NCI-H187 (cell line): ENCODE measurements at places on chromosomes 5 and 9.
A peak's percentile ranks its signal among the peaks of the same experiment; 100 is the strongest.

- DNase-seq = no peak
Observed at GRCh38 chr9:112477330-112477729, 9.3 kb upstream of the KIAA1958 start.

DNA sequence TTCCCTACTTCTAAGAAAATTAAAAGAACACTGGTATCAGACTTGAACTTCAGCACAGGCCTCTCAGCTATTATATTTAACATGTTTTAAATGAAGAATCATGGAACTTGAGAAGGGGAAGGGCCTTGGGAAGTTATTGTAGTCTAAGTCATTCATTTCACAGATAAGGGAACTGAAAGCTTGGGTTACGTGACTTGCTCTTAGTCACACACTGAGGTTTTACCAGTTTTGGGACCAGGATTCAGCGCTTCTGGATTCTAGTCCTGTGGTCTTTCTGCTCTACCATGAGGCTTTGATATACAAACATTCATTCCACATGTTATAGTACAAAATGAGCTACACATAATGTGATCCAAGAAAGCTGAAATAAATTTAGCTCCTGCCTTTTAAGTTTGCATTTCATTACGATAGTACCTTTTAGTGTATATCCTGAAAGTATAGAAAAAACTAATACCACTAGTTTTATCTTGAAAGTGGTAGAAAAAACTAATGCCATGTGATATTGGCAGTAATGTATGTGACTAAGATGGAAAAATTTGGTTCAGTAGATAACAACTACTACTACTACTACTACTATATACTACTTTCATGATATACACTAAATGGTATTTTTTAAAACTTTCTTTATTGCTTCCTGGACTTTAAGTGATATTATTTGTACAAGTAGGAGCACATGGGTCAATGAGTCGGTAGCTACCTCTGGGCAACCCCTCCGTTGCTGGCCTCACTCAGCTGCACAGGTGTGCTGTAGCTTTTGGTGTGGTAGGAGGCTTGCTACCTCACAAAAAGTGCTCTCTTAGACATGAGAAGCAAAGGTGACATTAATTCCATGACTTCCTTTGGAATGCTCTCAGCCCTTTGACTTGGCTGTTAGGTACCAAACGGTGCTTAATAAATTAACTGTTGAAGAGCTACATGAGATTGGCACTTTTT is 40.7 kb downstream of the F2RL2 start:
- no peak for DNase-seq

DNA sequence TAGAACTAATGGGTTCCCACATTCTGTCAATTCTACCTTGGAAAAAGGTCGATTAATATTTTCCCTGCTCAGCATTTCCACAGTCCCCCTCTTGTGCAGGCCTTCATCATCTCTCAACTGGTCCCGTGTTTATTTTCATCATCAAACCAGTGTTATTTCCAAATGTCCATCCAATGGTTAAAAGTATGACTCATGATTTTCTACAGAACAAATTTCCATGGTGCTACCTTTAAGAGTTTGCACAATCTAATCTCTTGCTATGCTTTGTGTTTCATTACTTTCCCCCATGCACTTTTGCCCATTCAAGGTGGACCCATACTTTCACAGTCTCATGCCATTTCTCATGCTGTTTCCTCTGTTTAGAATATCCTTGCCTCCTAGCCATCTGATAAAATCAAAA is 143.7 kb downstream of the CCDC192 start:
- no peak for DNase-seq

DNA sequence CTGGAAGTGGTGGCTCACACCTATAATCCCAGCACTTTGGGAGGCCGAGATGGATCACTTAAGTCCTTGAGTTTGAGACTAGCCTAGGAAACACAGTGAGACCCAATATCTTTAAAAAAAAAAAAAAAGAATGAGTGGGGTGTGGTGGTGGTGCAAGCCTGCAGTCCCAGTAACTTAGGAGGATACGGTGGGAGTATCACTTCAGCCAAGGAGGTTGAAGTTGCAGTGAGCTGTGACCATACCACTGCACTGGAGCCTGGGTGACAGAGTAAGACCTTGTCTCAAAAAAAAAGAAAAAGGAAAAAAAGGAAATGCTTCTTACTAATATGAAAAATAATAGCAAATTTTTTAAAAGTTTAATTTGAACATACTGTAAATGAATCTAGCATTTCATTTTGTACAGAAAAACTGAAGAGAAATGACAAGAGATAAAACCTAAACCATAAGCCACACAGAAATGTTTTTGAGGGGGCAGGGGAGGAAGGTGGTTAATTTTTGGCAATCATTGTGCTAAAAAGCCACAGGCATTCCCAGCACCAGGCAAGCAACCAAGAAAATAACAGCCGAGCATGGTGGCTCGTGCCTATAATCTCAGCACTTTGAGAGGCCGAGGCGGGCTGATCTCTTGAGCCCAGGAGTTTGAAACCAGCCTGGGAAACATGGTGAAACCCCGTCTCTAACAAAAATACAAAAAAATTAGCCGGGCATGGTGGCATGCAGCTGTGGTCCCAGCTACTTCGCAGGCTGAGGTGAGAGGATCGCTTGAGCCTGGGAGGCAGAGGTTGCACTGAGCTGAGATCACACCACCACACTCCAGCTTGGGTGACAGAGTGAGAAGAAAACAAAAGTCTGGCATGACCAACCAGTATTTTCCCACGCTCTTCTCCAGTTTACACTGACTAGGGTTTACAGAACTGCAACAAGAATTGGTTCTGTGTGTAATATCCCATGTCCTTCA is 114.5 kb upstream of the NR5A1 start:
- DNase-seq = no peak

DNA sequence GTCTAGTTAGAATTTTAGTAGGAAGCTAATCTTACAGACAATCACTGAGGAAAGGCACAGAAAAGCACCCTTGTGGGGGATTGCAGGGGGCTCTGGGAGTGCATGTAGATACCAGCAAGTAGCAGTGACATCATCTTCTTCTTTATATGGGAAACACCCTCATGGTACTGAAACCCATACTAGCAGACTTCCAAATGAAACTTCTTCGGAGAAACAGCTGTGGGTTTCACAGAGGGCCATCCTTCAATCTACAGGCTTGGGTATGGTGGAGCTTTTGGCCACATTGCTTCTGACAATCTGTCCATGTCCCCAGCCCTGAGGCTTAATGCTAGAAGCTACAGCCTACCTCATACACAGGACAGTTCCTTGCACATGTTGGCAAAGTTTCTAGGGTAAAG is 165.2 kb upstream of the NFIB start:
- no peak for DNase-seq

DNA sequence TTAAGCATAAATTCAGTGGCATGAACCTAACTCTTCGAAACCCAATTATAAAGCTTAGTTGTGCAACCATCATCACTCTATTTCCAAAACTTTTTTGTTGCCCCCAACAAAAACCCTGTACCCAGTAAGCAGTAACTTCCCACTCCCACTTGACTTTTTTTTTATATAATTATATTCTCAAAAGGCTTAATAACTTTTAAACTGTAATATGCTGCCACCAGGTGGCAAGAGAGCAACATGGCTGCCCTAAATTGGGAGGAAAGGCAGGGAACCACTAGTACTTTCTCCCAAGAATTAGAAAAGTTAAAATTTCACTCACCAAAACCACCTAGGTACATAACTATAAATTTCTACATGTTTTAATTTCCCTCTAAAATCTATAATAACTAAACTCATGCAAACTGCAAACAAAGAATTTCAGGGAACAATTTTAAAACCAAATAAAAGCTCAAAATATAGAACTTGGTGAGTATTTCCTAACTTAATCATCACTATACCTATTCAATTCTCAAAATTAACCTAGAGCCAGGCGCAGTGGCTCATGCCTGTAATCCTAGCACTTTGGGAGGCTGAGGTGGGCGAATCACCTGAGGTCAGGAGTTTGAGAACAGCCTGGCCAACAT is 50.2 kb upstream of the RNF38 start:
- no peak for DNase-seq

- DNase-seq = peak; percentile 96
Observed at GRCh38 chr5:77852514-77853352, 76.6 kb upstream of the TBCA start.

- no peak for DNase-seq
Observed at GRCh38 chr5:179768326-179769085, 25.3 kb upstream of the LTC4S start.

DNA sequence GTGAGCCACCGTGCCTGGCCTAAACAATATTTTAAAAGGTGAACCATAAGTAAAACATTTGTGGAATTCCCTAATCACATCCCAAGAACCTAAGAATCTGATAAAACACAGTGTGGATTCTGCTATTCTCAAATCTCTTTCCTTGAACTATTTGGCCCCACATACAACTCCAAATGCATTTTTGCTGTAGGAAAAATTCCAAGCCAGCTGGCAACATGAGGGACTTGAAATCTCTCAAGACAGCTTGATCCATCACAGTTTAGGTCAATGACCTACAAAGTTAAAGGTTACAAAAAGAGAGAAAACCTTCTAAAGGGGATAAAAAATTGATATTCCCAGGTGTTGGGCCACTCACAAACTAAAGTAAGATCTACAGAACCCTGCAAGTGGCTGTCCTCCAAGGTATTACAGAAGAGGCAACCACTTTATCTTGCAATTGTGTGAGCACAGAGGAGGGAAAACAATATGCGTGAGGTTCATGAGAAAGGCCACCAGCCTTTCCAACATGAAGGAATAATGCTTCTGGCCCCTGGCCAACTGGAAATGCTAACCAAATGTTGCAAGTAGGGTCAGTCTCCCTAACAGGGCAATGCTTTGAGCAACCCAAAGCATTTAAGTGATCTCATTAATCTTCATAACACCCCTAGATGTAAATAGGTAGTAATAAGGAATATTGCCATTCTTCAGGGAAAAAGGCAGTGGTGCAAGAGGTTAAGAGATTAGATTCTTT is 221.4 kb downstream of the SEMA5A start:
- no peak for DNase-seq

- no peak for DNase-seq
Observed at GRCh38 chr5:103541569-103541968, 21.0 kb downstream of the NUDT12 start.

- DNase-seq = no peak
Observed at GRCh38 chr5:127508644-127509373, 8.6 kb upstream of the PRRC1 start.

GRCh38 chr5:132530946-132531345 is 12.4 kb downstream of the IL5 start:
- no peak for DNase-seq

- DNase-seq = no peak
Observed at GRCh38 chr5:150498501-150498900, 9.4 kb upstream of the NDST1 start.

- no peak for DNase-seq
Observed at GRCh38 chr9:113648048-113648447, 184.5 kb downstream of the RGS3 start.

- no peak for DNase-seq
Observed at GRCh38 chr9:82880336-82881050, 182.4 kb downstream of the RASEF start.

DNA sequence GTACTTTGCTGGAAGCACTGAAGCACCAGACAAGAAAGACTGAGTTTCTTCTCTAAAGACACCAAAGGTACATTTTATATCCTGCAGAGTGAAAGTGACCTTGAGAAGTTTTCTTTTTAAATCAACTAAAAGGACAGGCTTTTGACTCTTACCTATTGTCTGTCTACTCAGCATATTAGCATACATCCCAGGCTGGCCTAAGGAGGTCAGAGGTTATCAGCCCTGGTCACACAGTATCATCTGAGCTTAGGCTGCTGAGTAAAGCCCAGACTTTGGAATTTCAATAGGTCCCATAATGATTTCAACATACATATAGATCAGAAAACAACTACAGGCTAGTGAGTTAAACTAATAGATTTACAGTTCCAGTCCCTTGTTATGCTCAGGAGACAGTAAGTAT is 10.1 kb upstream of the CDH9 start:
- DNase-seq = no peak

DNA sequence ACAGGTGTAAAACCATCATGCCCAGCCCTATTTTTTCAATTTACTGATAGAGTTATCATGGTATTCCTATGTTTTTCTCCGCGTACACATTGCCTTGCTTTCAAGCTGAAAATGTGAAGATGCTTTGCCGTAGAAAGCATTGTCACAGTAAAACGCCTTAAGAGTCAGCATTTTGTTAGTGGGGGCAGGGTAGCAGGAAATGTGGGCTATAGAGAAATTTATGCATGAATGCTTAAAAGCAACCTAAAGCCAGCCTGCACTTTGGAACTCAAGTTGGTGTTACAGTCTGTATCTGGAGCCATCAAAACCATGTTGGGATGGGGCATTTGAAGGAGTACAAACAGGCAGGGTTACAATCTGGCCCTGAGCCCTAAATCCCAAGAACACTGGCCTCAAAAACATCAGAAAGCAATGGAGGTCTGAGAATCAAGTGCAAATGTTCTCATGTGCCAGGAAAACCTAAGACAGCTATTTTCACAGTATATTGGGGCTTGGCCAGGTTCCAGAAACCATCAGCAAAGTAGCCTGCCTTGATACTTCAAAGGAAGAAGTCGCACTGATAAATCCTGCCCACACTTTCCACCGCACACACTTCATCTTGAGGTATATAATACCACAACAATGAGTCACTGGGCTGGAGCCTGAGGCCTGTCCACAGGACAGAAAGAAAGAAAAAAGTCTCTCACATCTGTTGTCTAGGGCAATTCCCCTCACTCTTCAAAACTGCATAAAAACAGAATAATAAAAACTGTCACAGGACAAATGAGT is 313.8 kb downstream of the ENC1 start:
- DNase-seq = peak; percentile 51

- no peak for DNase-seq
Observed at GRCh38 chr5:55577353-55578060, 42.7 kb upstream of the PLPP1 start.

GRCh38 chr5:160959804-160960203 is 107.8 kb upstream of the ATP10B start:
- DNase-seq = no peak

DNA sequence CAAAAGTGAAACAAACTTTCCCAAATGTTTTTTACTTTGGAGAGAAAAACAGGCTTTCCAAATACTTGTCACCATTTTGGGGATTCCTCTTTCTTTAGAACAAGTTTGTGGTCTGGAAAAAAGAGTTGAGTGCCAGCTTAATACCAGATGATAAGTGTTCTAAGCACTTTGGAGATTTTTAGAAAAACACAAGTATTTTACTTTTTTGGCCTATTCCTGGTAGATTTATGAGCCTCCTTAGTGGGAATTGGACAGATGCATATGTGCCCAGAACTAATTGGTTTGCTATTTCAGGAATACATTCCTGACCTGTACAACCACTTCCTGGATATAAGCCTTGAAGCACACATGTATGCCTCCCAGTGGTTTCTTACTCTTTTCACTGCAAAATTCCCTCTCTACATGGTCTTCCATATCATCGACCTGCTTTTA is 40.5 kb downstream of the GPR21 start:
- DNase-seq = no peak

GRCh38 chr5:131647048-131647769 is 12.2 kb upstream of the RAPGEF6 start:
- no peak for DNase-seq
